ENCODE measurements at places on chromosomes 12 and 14. TPM values are rescaled to one million over a fixed set of nuclear protein-coding genes. Genes with fewer than 3 reads are reported as not detected.

Gene ERGIC2
- polyA plus RNA-seq, result 30.3 TPM

GRCh38 chr12:59699421-59700152, 103.8 kb downstream of the SLC16A7 start:
- no peak for DNase-seq

DNA sequence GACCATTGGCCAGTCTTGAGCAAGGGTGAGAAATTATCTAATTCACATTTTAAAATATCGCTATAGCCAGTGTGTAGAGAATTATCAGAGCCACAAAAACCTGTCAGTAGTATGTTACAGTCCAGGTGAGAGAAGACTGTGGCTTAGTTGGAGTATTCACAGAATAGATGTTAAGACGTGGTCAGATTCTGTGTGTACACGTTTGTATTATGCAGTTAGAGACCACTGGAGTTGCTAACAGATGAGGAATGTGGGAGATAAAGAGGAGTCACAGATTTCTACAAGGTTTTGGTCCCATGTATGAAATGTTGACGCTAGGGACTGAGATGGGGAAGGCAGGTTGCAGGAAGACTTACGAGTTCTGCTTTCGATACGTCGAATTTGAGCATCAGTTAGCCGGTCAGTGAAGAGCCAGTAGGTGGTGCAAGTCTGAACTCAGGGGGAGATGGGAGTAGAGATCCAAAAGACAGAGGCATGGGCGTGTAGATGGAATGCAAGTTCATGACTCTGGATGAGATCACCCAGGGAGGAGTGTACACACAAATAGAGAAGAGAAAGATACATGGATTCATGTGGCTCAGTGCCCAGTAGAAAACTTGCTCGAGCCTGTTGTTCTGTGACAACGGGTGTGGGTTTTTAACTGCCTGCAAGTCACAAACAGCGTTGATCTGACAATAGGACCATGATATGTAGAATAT, 114.8 kb upstream of the FLRT2 start:
- DNase-seq, result no peak

Gene XRCC3
- polyA plus RNA-seq, result 10.7 TPM
